ENCODE measurements at places on chromosomes 1 and 21.

GRCh38 chr1:64223329-64224151 lies 20.1 kb downstream of the UBE2U start:
- no peak for DNase-seq

- DNase-seq: peak; percentile 71
Observed at GRCh38 chr1:164748253-164748899, 189.4 kb downstream of the PBX1 start.

GRCh38 chr1:94616506-94616905 lies 74.9 kb upstream of the F3 start:
- no peak for DNase-seq

DNA sequence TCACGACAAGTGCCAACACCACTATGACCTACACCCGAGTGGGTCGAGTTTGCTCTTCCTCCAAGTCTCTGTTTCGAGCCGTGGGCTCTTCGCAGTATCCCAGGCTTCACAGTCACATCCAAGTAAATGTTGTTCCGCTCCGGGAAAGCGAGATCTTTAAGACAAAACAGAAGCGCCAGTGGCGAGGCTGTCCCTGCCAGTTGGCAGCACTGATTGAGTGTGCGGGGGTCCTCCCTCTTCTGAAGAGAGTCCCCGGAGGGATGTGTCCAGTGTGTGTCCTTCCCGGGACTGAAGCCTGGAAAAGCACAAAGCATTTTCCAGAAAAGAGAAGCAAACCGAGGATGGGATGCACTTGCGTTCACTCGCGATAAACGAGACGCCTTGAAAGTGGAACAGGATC lies 158.9 kb downstream of the PRDM16 start:
- DNase-seq: no peak

- no peak for DNase-seq
Observed at GRCh38 chr1:80023358-80023757, 1016.8 kb upstream of the ADGRL4 start.
